ENCODE measurements at places on chromosomes 7 and 10.

DNA sequence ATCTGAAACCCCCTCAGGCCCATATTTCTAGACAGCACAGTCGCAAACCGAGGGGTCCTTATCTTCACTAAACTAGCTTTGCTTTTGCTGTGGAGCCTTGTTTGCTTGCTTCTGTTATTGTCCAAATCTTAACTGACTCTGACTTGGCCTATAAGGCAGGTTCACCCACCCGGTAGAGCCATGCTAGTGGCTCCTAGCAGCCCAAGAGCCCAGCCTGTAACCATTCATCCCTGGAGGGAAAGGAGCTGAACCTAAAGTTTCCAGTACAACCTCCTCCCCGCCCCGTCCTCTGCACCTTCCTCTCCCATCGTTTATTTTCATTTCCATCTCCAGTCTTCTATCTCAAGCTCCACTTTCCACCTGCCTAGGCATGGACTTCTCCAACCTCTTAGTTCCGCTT, 345.7 kb downstream of the PTPRN2 start:
- DNase-seq = no peak
- no peaks in the 10 kb centered on the region for H3K36me3 ChIP-seq
- no peaks in the 10 kb centered on the region for H3K4me1 ChIP-seq
- no peaks in the 10 kb centered on the region for H3K27me3 ChIP-seq

DNA sequence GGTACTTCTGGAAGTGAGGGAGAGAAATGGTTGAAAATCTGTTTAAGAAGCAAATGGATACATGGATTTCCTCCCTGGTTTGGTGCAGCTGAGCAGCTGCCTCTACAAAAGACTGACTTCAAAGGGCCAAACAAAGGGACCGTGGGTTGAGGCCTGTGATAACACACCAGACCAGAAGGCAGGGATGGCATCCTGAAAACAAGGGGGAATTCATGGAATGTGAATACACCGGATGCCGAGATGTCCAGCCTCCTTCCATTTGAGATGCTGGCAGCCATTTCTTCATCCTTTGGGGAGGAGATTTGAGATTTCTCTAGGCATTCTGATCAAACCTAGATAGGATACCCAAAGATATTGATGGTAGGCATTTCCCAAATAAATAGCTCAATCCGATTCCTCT, 36.9 kb downstream of the TAF3 start:
- no peak overlapping the region for H3K4me3 ChIP-seq
- no peaks in the 10 kb centered on the region for H3K4me1 ChIP-seq
- no peak overlapping the region for H3K27ac ChIP-seq
- H3K36me3 ChIP-seq = no peaks in the 10 kb centered on the region
- H3K27me3 ChIP-seq = no peaks in the 10 kb centered on the region

DNA sequence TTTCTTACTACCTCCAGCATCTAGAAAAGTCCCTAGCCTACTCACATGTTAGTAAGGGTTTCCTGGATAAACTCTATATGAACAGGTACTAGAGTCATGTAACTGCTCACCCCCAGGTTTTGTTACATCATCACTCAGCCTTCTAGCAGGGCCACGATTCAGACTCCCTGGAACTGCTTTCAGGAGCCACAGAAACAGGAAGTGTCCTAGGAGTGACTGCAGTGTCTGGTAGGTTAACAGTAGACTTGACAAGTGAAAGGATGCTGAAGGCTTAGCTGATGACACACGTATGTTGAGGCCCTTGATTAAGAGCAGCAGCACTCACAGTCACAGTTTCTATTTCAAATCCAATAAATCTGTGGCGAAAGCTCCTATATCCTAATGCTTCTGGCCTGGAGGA, 101.2 kb downstream of the DNMBP start:
- no peak for DNase-seq
- no peaks in the 10 kb centered on the region for H3K4me1 ChIP-seq
- H3K36me3 ChIP-seq = no peaks in the 10 kb centered on the region
- H3K4me3 ChIP-seq = no peak overlapping the region

- H3K27me3 ChIP-seq = no peaks in the 10 kb centered on the region
- H3K27ac ChIP-seq = peak overlapping the region; percentile 1
- no peaks in the 10 kb centered on the region for H3K36me3 ChIP-seq
- no peaks in the 10 kb centered on the region for H3K4me1 ChIP-seq
- peak; percentile 52 for DNase-seq
Measured at GRCh38 chr10:28722065-28722803, 44.9 kb downstream of the BAMBI start.

GRCh38 chr10:117488004-117488403, 54.5 kb upstream of the EMX2 start:
- no peaks in the 10 kb centered on the region for H3K36me3 ChIP-seq
- no peak for DNase-seq
- H3K27ac ChIP-seq = no peak overlapping the region
- H3K4me1 ChIP-seq = no peaks in the 10 kb centered on the region

DNA sequence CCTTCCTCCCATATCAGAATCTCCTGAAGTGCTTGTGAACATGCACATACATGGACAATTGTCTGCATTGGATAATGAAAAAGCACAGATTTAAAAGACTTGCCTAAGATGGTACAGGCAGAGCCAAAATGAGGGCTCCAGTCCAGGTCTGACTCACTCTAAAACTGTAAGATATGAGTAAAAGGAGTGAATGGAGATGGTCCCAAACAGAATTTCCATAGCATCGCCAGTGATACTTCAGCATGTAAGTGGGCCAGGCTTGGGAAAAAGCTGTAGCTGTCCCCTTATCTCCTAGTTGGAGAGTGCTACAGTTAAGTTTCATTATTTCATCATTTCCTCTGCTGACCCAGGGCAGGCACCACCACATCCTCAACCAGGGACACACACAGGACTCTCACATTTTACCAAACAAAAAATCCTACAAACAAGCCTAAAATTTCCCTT, 26.4 kb upstream of the IL6 start:
- H3K4me1 ChIP-seq = no peaks in the 10 kb centered on the region
- H3K27ac ChIP-seq = no peak overlapping the region
- DNase-seq = no peak
- no peaks in the 10 kb centered on the region for H3K27me3 ChIP-seq
- H3K36me3 ChIP-seq = no peaks in the 10 kb centered on the region

- no peak overlapping the region for H3K27ac ChIP-seq
- H3K4me1 ChIP-seq = no peaks in the 10 kb centered on the region
- H3K4me3 ChIP-seq = no peak overlapping the region
- no peaks in the 10 kb centered on the region for H3K36me3 ChIP-seq
- DNase-seq = no peak
Measured at GRCh38 chr10:84933402-84933801, 605.0 kb downstream of the CCSER2 start.

- H3K4me1 ChIP-seq = no peaks in the 10 kb centered on the region
- peak; percentile 86 for DNase-seq
- no peak overlapping the region for H3K4me3 ChIP-seq
Measured at GRCh38 chr7:33895025-33895804, 10.1 kb upstream of the BMPER start.

DNA sequence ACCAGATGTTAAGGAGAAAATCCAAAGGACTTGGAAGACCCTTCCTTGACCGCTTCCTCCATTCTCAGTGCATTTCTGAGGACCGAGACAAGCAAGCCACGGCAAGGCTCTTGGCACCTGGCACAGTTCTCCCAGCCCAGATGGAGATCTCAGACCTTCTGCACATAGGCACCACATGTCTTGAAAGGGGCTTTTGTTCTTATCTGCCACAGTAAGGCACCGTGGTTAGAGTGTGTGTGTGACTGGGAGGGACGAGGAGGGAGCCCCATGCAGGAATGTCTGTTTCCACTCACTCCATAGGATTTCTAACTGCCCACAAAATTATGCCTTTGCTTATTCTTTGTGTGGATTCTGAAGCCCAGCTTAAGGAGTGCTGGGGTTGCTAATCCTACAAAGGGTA, 10.3 kb upstream of the WDR86 start:
- H3K36me3 ChIP-seq = no peaks in the 10 kb centered on the region
- DNase-seq = no peak
- H3K4me1 ChIP-seq = no peaks in the 10 kb centered on the region
- no peaks in the 10 kb centered on the region for H3K27me3 ChIP-seq

DNA sequence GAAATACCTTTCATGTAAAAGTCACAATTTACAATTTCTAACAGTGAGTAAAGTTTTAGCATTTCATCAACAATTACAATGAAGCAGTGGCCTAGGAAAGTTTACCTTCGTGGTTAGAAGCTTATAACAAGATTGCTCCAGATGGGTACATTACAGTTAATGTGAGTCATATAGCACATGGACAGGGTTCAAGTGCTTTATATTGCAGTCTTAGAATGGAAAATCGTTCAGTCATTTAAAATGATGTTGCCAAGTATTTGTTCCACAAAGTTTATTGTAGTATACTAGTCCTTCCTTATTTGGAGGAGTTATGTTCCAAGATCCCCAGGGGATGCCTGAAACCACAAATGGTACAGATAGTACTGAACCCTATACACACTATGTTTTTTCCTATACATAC, 174.6 kb upstream of the TARP start:
- no peaks in the 10 kb centered on the region for H3K27me3 ChIP-seq
- H3K27ac ChIP-seq = no peak overlapping the region
- no peak overlapping the region for H3K4me3 ChIP-seq
- H3K36me3 ChIP-seq = no peaks in the 10 kb centered on the region
- DNase-seq = no peak
- H3K4me1 ChIP-seq = no peaks in the 10 kb centered on the region

DNA sequence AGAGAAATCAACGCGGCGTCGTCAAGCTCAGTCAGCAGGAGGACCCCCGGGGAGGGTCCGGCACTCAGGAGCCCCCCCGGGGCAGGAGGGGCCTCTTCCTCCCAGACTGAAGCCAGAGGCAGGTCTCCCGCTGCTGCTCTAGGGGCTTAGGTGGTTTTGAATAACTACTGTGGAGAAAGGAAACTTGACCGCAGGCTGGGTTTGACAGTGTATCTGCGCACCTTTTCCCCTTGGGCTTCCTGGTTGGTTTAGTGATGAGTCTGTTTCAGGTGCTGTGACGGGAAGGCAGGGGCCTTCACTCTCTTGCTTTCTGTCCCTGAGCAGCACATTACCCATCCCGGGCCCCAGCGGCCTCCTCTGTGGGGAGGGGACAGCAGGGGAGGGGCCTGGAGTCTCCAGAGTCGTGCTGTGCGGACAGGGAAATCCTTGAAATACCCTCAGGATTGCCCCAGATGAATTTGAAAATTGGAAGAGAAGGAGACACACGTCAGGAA, 262.2 kb downstream of the ADARB2 start:
- no peaks in the 10 kb centered on the region for H3K36me3 ChIP-seq
- H3K27ac ChIP-seq = no peak overlapping the region
- no peak overlapping the region for H3K4me3 ChIP-seq
- no peaks in the 10 kb centered on the region for H3K27me3 ChIP-seq
- H3K4me1 ChIP-seq = no peaks in the 10 kb centered on the region

GRCh38 chr10:72322280-72323058, 32.2 kb downstream of the DNAJB12 start:
- no peaks in the 10 kb centered on the region for H3K36me3 ChIP-seq
- no peaks in the 10 kb centered on the region for H3K27me3 ChIP-seq
- H3K27ac ChIP-seq = no peak overlapping the region
- DNase-seq = no peak
- H3K4me3 ChIP-seq = no peak overlapping the region

GRCh38 chr10:128981251-128981650, 485.8 kb upstream of the MGMT start:
- H3K27me3 ChIP-seq = no peaks in the 10 kb centered on the region
- H3K4me3 ChIP-seq = no peak overlapping the region
- no peak overlapping the region for H3K27ac ChIP-seq
- no peak for DNase-seq
- H3K4me1 ChIP-seq = no peaks in the 10 kb centered on the region
- H3K36me3 ChIP-seq = no peaks in the 10 kb centered on the region

GRCh38 chr7:99551767-99552463, at the start of gene FAM200A:
TSS of gene FAM200A (minus strand) at chr7:99552114. CDS start at chr7:99548407, 3,707 bp downstream.
- DNase-seq = peak; percentile 88
- H3K27ac ChIP-seq = peak within 1 kb of the TSS; percentile 64
- H3K4me3 ChIP-seq = peak within 1 kb of the TSS; percentile 86
- peaks cover 6% of the 10 kb centered on the region for H3K4me1 ChIP-seq

- DNase-seq = no peak
- H3K4me1 ChIP-seq = no peaks in the 10 kb centered on the region
- H3K36me3 ChIP-seq = no peaks in the 10 kb centered on the region
- H3K4me3 ChIP-seq = no peak overlapping the region
Measured at GRCh38 chr10:121322776-121323175, 275.5 kb downstream of the FGFR2 start.

DNA sequence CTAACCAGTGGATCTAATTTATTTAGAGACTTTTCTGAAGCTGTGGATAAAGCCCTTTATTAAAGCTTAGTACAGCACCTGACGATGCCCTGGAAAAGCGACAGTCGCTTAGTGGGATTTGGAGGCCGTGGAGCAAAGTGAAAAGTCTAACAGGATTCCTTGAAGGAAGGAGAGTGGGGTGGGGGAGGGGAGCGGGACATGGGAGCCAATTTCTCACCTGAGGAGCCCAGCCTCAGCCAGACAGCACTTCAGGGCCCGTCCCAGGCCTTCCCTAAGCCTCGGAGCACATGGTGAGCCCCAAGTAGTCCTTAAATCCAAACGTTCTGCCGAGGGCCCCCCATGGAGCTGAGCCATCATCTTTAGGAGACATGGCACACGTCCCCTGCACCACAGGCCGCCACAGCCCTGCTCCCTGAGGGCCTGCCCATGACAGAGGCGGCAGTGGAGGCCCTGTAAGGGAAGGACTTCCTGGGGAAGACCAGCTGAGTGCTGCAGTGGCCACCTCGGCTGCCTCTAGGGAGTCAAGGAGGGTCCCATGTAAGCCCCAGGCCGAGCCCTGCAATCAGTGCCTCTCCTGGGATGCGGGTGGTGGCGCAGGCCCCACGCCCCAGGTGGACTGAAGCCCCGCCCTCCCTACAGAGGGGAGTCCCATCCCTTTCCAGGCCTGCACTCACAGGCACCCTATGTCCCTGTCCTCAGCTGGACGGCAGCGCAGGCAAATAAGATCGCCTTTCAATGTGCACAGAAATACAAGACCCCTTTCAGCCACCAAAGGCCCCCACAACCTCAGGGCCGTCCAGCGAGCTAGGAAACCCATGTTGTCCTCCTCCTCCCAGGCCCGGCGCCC, 187.0 kb downstream of the MAD1L1 start:
- H3K36me3 ChIP-seq = no peaks in the 10 kb centered on the region
- H3K27ac ChIP-seq = no peak overlapping the region
- H3K27me3 ChIP-seq = no peaks in the 10 kb centered on the region
- peak; percentile 40 for DNase-seq
- H3K4me1 ChIP-seq = no peaks in the 10 kb centered on the region
- H3K4me3 ChIP-seq = no peak overlapping the region

- no peak for DNase-seq
- H3K27me3 ChIP-seq = no peaks in the 10 kb centered on the region
- no peaks in the 10 kb centered on the region for H3K4me1 ChIP-seq
- no peak overlapping the region for H3K27ac ChIP-seq
- H3K4me3 ChIP-seq = no peak overlapping the region
- no peaks in the 10 kb centered on the region for H3K36me3 ChIP-seq
Measured at GRCh38 chr7:71626206-71626605, 494.3 kb downstream of the GALNT17 start.

DNA sequence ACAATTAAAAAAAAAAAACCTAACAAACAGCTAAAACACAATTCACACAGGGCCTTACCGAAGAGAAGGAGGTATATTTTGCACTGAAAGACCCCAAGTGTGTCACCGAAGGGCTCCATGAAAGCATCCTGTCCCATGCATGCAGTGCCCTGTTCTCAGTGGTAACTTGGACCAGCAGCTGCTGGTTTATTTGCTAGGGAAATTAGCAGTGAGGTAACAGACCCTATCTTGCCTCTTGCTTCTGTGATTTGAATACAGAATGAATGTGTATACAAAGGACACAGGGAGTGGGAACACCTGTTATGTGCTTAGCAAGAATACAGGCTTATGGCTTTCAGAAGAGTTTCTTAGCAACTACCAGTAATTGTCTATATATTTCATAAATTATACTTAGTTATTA, at the start of gene HEPACAM2:
HEPACAM2 (minus strand) TSS at position 160 of the 400 bp plus-strand sequence.
- no peak within 1 kb of the TSS for H3K27ac ChIP-seq
- H3K27me3 ChIP-seq = no peaks in the 10 kb centered on the region
- no peaks in the 10 kb centered on the region for H3K36me3 ChIP-seq
- H3K4me3 ChIP-seq = no peak within 1 kb of the TSS
- no peak for DNase-seq

Data from right lobe of liver (tissue), 6 donors.